ENCODE measurements at places on chromosomes 3 and 15.
A peak's percentile ranks its signal among the peaks of the same experiment; 100 is the strongest.

- no peaks in the 10 kb centered on the region for H3K36me3 ChIP-seq
- no peaks in the 10 kb centered on the region for H3K27me3 ChIP-seq
- no peak for DNase-seq
- H3K4me1 ChIP-seq, result peaks cover 2% of the 10 kb centered on the region
- H3K4me3 ChIP-seq, result no peak overlapping the region
These were observed 733.7 kb upstream of the CFAP20DC start for GRCh38 chr3:59783468-59783988.

DNA sequence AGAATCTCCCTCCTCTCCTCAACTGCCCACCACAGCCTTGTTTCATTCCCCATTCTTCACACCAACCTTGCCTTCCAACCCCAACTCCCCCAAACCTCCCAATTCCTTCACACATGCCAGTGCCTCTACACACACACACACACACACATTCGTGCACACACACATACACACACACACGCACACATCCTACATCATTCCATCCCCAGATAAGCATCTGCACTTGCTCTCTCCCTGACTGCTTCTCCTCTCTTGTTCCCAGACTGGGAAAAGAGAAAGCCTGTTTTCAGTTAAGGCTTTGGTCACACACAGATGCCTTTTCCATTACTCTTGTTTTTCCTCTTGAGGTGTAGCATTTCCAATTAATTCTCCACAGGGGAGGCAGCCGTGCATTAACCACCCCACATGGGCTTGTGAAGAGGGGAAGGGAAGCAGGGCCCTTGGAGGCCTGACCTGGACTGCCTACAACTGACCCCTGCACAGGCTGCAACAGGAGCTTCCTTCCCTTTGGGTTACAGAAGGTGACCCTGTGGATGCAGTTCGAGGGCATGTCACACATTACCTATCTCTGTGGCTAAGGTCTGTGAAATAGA lies 32.0 kb upstream of the BOC start:
- no peaks in the 10 kb centered on the region for H3K4me1 ChIP-seq
- no peak overlapping the region for H3K27ac ChIP-seq

DNA sequence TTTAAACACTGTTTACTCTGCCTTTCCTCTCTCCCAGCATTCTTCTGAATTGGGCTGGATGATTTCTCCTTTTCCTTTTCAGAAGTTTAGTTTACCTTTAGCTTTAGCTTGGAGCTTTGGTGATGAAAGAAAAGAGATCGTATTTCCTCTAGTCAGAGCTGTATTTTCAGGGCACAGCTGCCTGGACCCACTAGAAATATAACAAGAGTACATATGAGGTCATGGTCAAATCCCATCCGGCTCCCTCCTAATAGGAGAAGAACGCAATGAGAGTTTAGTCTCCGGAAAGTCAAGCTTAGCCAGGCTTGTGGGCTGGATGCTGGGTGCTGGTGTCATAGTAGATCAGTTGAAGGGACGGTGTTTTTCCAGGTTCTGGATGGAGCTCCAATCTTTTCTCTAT lies 177.1 kb upstream of the PFN2 start:
- no peaks in the 10 kb centered on the region for H3K36me3 ChIP-seq
- DNase-seq, result peak; percentile 38
- peaks cover 40% of the 10 kb centered on the region for H3K4me1 ChIP-seq
- peak overlapping the region; percentile 31 for H3K4me3 ChIP-seq
- H3K27me3 ChIP-seq, result no peaks in the 10 kb centered on the region

- H3K4me1 ChIP-seq, result peaks cover 54% of the 10 kb centered on the region
- H3K27ac ChIP-seq, result no peak overlapping the region
- no peak for DNase-seq
- H3K36me3 ChIP-seq, result no peaks in the 10 kb centered on the region
- no peak overlapping the region for H3K4me3 ChIP-seq
These were observed 3.1 kb upstream of the TWF2 start for GRCh38 chr3:52242039-52242438.

GRCh38 chr15:35921046-35921445 lies 375.1 kb upstream of the DPH6 start:
- H3K36me3 ChIP-seq, result no peaks in the 10 kb centered on the region
- no peak overlapping the region for H3K4me3 ChIP-seq
- no peaks in the 10 kb centered on the region for H3K27me3 ChIP-seq
- peaks cover 4% of the 10 kb centered on the region for H3K4me1 ChIP-seq
- no peak overlapping the region for H3K27ac ChIP-seq

DNA sequence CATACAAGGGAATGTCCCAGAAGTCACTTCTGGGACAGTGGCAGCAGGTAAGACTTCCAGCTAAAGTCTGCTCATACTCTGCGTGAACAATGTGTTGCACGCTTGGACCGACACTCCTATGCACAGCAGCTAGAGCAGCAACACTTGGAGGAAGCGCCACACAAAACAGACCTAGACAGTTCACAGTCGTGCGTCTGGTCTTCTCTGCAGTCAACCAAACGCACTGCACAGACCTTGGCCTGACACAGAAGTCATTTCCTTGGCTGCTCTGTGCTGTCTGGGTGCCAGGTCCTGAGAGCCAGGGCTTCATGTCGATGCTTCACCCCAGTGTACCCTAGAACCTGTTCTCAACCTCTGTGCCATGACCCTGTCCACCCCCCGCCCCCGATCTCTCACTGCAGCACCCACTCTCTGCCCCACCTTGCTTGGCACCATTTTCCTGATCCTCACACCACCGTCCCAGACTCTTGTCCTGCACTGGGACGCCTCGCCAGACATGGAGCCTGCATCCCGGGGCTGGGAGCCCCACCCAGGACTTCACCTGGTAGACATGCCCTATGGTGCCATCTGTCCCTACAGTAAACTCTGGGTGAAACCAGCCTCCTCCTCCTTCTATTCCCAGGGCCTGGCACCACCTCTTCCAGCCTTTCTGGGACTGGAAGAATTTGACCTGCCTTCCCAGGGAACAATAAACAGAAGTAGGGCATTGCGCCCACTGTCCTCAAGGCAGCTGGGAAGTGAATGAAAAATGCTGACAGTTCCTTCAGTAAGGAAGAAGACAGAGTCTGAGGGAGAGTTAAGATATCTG lies 3.1 kb downstream of the ATP10A start:
- H3K36me3 ChIP-seq, result no peaks in the 10 kb centered on the region
- no peak overlapping the region for H3K4me3 ChIP-seq
- H3K4me1 ChIP-seq, result no peaks in the 10 kb centered on the region
- peak; percentile 21 for DNase-seq
- no peak overlapping the region for H3K27ac ChIP-seq
- no peaks in the 10 kb centered on the region for H3K27me3 ChIP-seq

DNA sequence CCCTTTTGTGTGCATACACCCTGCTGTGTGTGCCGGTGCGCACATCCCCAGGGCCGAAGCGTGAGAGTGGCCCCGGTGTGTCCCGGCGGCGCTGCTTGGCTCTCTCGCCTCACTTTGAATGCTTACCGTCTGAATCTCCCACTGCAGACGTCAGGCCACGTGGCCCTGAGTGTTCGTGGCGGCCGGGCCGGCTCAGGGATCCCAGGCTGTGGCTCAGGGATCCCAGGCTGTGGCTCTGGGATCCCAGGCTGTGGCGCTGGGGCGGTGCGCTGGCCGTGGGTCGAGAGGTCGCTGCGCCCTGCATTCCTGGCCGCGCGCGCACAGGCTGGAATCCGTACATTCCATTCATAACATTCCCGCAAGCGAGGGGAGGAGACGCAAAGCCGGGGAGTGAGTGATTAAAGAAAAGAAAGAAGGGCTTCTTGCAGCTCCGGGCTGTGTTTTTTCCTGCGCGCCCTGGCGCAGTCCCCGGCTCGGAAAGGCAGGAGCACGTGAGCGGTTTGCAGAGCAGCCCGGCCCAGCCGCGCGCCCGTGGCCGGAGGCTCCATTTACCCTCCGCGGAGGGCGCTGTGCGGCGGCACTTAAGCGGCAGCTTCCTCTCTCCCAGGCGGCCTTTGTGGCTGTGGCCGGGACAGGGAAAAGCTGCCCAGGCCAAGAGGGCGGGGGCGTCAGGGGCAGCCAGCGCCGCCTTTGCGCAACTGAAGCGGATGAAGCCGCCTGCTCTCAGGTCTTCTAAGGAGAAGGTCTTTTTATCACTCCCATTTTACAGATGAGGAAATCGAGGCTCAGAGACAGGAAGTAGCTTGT lies 87.0 kb upstream of the ALDH1L1 start:
- peak; percentile 56 for DNase-seq
- H3K36me3 ChIP-seq, result no peaks in the 10 kb centered on the region
- peak overlapping the region; percentile 59 for H3K4me3 ChIP-seq
- no peak overlapping the region for H3K27ac ChIP-seq
- no peaks in the 10 kb centered on the region for H3K4me1 ChIP-seq

DNA sequence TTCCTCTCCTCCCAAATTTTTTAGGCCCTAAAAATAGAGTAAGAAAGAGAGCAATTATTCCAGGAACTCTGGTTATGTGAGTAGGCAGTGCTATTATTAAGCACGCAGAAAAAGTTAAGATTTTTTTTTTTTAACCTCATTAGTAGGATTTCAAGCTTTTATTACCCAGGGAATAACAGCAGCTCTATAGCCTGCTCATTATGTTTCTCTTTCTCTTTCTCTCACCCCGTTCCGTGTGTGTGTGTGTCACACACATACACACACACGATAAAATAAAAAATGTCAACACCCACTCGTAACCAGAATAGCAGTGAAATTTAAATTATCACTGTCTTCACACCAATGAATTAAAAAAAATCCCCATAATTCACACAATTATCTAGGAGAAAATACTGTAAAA lies 30.3 kb downstream of the GADL1 start:
- H3K36me3 ChIP-seq, result no peaks in the 10 kb centered on the region
- no peak overlapping the region for H3K27ac ChIP-seq
- no peak overlapping the region for H3K4me3 ChIP-seq
- peaks cover 4% of the 10 kb centered on the region for H3K4me1 ChIP-seq
- DNase-seq, result no peak

DNA sequence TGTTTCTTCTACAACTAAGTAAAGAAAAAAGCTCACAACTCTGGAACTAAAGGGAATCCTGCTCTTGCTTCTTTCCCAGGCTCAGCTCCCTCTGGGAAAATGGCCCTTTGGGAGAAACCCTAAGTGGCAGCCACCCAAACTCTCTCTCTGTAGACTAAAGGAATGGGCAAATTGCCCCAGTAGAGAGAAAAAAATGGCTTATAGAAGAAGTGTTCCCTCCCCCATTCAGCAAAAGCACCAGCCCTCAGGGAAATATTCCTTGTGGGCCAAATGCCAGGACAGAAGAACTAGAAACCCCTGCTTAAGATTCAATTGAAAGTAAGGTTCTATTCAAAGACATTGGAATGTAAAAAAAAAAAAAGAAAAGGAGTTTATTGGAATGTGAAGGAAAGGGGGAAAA lies 603.7 kb upstream of the ALCAM start:
- no peak overlapping the region for H3K27ac ChIP-seq
- H3K27me3 ChIP-seq, result no peaks in the 10 kb centered on the region
- peak; percentile 17 for DNase-seq
- H3K4me3 ChIP-seq, result no peak overlapping the region
- H3K4me1 ChIP-seq, result no peaks in the 10 kb centered on the region

DNA sequence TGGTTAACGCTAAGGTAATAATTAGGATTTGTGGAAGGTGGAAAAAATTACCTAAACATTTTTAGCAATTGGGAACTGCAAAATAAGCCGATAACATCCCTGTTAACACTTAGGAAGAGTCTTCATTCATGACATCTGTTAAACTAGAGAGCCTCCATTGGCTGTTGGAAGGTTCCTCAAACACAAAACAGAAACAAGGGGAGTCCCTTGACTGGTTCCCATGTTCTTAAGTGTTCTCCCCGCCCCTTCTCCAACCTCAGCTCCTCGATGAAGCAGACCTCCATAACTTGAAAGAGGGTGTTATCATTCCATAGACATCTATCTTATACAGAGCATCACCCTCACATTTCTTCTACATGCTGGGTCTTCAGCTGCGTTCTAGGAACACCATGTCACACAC lies 2.5 kb downstream of the SLC22A13 start:
- H3K4me1 ChIP-seq, result no peaks in the 10 kb centered on the region
- H3K4me3 ChIP-seq, result no peak overlapping the region
- H3K27me3 ChIP-seq, result no peaks in the 10 kb centered on the region
- no peak for DNase-seq
- H3K27ac ChIP-seq, result no peak overlapping the region
- no peaks in the 10 kb centered on the region for H3K36me3 ChIP-seq

GRCh38 chr3:105166893-105167292 lies 199.8 kb upstream of the ALCAM start:
- no peak overlapping the region for H3K4me3 ChIP-seq
- H3K27ac ChIP-seq, result no peak overlapping the region
- H3K27me3 ChIP-seq, result no peaks in the 10 kb centered on the region
- H3K36me3 ChIP-seq, result no peaks in the 10 kb centered on the region
- H3K4me1 ChIP-seq, result no peaks in the 10 kb centered on the region
- DNase-seq, result no peak

DNA sequence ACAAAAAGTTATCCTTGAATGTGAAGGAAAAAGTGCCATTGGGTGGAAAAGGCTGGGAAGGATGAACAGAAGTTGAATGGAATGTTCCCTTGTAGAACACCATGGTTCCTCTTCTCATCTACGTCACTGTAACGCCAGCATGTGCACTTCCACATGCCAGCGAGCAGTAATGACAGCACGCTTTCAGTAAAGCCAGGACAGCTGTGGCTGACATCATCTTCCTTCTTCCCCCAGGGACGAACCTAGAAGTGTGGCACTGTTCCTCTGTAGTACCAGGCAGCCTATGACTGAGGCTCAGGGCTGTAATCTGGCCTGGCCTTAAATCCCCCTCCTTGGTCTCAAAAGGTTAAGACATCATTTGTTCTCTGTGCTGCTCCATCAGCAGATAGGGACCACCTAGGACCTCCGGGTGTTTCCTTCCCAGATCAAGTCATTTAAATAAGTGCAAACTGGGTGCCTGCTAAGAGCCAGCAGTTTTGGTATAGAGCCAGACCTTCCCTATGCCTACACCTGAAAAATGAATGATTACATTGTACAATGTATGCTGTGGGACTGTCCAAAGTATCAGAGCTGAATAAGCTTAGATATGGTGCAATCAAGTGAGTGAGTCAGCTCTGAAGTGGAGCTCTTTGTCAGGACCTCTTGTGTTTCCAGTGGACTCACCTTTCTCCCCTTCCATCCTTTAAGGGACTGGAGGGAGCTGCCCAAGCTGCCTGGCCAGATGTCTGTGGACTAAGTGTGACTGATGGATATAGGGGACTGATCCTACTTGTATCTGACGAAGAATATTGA lies 5.6 kb upstream of the SRPRB start:
- H3K36me3 ChIP-seq, result no peaks in the 10 kb centered on the region
- no peak overlapping the region for H3K4me3 ChIP-seq
- H3K27ac ChIP-seq, result no peak overlapping the region
- H3K4me1 ChIP-seq, result peaks cover 12% of the 10 kb centered on the region
- DNase-seq, result peak; percentile 72
- H3K27me3 ChIP-seq, result no peaks in the 10 kb centered on the region

- no peak overlapping the region for H3K27ac ChIP-seq
- H3K4me3 ChIP-seq, result no peak overlapping the region
- H3K27me3 ChIP-seq, result no peaks in the 10 kb centered on the region
- no peaks in the 10 kb centered on the region for H3K36me3 ChIP-seq
These were observed 60.1 kb upstream of the ZNF148 start for GRCh38 chr3:125435231-125435630.

- H3K27ac ChIP-seq, result peak overlapping the region; percentile 29
- no peaks in the 10 kb centered on the region for H3K27me3 ChIP-seq
These were observed 347.7 kb upstream of the TGFBR2 start for GRCh38 chr3:30258426-30259392.

- peaks cover 19% of the 10 kb centered on the region for H3K4me1 ChIP-seq
- no peak overlapping the region for H3K4me3 ChIP-seq
- no peak for DNase-seq
- H3K27me3 ChIP-seq, result no peaks in the 10 kb centered on the region
- H3K27ac ChIP-seq, result no peak overlapping the region
These were observed 19.4 kb upstream of the SEMA4B start for GRCh38 chr15:90181776-90182175.

All from PC-3 (cell line).